HT1080 (cell line): ENCODE measurements at places on chromosomes 3 and 15.
A peak's percentile ranks its signal among the peaks of the same experiment; 100 is the strongest.

- peak; percentile 12 for DNase-seq
These were observed 230.9 kb downstream of the NSUN3 start for GRCh38 chr3:94293793-94294195.

DNA sequence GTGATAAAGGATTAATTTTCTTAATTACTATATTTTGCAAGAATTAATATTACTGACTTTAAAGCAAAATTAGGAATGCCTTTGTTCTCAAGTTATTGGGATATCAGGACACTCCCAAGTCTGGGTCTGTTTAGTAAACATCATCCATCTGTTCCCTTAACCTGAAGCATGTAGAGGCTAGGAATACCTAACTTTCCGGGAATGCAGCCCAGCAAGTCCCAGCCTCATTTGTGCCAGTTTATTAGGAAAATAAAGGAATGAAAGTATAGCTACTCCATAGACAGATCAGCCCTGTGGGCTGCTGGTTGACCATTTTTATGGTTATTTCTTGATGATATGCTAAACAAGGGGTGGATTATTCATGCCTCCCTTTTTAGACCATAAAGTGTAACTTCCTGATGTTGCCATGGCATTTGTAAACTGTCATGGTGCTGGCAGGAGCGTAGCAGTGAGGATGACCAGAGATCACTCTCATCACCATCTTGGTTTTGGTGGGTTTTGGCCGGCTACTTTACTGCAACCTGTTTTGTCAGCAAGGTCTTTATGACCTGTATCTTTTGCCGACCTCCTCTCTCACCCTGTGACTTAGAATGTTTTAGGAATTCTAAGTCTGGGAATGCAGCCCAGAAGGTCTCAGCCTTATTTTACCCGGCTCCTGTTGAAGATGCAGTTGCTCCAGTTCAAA, 540.2 kb downstream of the NAALADL2 start:
- DNase-seq, result no peak

GRCh38 chr15:89743594-89743993, 7.5 kb downstream of the MESP1 start:
- DNase-seq, result no peak

DNA sequence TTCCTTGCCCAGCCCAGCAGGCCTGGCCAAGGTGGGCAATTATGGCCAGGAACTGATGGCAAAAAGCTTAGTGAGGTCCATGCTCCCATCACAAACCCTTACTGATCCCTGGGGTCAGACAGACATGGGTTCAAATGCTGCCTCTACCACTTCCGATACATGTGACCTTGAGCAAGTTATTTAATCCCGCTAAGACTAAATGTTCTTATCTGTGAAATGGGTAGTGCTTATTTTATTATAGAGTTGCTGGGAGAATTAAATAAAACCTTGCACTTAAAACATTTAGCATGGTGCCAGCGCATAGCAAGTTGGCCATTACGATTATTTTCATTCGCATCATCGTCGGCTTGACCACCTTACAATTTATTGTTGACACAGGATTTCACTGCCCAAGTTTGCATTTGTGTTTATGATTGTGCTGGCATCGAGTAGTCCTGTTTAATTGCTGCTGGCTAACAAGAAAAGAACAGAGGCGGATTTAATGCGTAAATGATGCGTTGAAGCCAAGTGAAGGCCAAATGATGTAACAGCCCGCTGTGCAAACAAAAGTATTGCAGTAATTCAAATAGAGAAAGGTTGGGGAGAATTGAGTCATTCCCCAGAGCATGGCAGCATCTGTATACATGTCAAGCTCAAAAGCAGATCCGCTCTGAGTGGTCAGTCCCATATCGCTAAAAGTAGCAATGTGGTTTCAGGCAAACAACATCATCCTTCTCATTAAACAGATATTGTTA, 7.3 kb upstream of the FURIN start:
- no peak for DNase-seq

GRCh38 chr3:20066850-20067617, 26.8 kb downstream of the KAT2B start:
- DNase-seq, result no peak

GRCh38 chr15:39084674-39085530, 496.0 kb upstream of the THBS1 start:
- no peak for DNase-seq

GRCh38 chr3:158739078-158739477, 6.8 kb upstream of the RARRES1 start:
- no peak for DNase-seq
